Stimulated activated CD4-positive, alpha-beta T cell treated with anti-CD3 and anti-CD28 coated beads, Interleukin-12 subunit alpha, Interleukin-12 subunit beta, amount 100 ng/mL, for 48 hours (primary cell): ENCODE measurements at places on chromosomes 1 and 21.

DNA sequence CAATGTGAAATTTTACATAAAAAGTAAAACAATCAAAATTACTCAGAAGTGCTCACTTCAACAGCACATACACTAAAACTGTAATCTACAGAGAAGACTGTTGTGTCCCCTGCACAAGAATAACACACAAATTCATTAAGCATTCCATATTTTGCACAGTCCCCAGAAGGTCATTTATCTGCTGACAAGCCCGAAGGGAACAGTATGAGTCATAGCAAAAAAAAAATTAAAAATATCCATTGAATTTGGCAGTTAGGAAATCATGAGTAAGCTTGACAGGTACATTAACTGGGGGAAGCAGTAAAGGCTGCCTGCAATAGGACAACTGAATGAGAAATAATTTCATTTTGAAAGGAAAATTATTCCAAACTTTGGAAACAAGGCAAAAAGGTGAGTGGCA, 3.3 kb upstream of the CACYBP start:
- DNase-seq = no peak

GRCh38 chr1:64962441-64962840, 3.9 kb downstream of the JAK1 start:
- peak; percentile 8 for DNase-seq

DNA sequence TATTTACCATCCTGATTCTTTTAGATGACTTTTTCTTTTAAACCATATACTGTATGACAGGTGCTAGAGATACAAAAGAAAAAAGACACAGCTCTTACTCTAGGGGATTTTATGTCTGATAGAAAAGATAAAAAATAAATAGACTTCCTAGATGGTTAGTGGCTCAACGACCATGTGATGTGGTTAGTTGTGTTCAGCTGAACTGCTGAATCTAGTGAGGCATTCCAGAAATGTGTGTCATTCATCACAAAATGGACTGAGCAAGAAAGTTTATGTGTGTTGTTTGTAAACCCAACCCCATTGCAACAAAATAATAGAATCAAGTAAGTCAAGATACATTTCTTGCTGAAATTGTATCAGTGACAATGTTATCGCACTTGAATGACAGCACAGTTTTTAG, 205.8 kb upstream of the LYPLAL1 start:
- DNase-seq = no peak

- no peak for DNase-seq
Measured at GRCh38 chr1:245458234-245458633, 303.4 kb downstream of the KIF26B start.

GRCh38 chr1:84350550-84350949, 47.7 kb upstream of the DNASE2B start:
- DNase-seq = no peak

DNA sequence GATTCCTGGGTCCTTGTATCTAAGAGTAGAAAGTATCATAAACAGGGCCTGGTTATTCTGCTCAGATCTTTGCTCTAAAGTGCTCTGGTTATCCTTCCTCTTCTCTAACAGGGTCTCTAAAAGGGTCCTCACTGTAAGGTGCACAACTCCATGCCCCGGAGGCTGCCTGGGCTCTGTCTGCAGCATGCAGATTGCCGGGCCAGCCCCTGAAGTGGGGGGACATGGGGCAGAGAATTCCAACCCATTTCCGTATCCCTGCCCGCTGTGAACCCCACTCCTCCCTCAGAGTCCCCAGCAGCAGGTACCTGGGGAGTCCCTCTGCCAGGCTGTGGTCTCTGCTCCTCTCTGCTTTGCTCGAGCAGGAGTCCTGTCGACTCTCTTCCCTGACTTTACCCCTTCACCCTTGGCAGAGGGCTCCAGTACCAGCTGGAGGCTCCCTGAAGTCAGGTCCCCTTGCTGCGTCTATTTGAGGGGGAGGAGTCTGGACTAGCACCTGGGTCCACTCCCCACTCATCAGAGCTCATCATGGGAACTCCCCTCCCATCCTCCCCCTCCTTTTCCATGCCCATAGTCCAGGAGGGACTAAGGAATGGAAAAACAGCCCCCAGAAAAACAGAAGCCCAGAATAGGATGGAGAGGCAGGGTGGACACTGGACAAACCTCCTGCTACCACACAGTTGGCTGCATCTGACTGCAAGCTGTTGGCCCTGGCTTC, 12.1 kb downstream of the BLACAT1 start:
- no peak for DNase-seq

- no peak for DNase-seq
Measured at GRCh38 chr21:27803571-27803970, 836.7 kb upstream of the ADAMTS5 start.

GRCh38 chr1:188594542-188595235, 1765.9 kb downstream of the PLA2G4A start:
- DNase-seq = no peak

DNA sequence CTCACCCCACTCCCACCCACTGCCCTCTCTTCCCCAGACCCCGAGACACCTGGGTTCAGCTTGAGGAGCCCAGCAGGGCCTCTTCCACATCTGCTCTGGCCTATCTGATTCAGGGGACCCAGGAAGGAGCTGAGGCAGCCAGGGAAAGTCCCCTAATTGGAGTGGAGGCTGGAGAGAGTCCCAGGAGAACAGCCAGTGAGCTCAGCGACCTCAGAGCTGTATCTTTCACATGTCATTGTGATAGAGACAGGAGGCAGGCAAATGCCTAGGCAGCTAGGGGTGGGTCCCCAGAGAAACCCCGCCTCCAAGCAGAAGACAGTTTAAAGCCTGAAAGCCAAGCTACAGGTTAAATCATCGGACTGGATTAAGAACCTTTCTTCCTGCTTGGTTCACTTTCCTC, 122.7 kb downstream of the MATN1 start:
- no peak for DNase-seq

DNA sequence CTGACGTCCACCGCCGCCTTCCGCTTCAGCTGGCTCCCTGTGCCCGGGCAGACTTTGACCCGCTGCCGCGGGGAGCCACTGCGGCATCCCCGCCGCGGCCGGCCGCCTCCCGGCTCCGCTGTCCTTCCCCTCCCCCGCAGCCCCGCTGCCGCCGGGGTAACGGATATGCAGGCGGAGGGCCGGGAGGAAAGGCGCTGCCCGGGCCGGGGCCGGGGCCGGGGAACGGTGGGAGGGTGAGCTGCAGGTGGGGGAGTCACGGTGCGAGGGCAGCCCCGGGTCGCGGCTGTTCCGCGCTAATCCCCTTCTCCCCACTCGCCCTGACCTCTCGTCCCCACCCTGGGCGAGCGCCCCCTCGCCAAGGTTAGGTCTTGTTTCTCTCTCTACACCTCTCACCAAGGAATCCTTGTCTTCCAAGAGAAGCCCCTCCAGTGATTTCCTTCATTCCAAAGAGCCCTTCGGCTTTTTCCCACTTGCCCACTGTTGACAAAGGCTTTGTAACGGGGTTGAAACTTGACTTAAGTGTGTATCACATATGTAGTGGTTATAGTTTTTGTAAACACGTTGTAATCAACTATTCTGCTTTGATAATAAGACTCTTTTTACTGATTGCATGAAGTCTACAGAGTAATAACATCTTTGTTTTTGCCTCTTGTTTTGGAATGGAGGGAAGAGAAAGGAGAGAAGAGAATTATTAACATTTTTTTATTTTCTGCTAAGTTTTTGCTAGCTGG, 669 bp downstream of the XPR1 start:
- DNase-seq = peak; percentile 44

GRCh38 chr1:165697881-165698760, at the start of gene ALDH9A1:
Gene ALDH9A1, minus strand, starts transcription at chr1:165698562. Its CDS starts 4 bp downstream, at chr1:165698558.
- peak; percentile 81 for DNase-seq

GRCh38 chr1:9371391-9371935, 78.8 kb downstream of the SPSB1 start:
- no peak for DNase-seq

DNA sequence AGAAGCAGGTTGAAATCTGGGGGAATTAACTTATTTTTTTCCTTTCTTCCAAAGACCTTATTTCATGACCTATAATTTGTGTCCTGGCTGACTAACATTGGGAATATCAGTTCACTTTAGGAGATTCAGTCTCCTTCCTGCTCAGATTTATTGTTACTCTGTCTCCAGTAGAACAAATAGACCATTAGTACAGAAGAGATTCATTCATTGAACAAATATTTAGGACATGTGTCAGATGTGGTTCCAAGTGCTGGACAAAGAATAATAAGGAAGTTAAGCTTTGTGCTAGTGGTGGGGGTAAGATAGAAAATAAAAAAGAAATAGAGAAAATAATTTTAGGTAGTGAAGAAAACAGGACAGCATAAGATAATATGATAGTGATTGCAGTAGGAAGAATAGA, 20.3 kb downstream of the ZMYM4 start:
- DNase-seq = no peak

GRCh38 chr1:41361495-41362356, 492 bp downstream of the FOXO6 start:
- DNase-seq = no peak

GRCh38 chr1:67834246-67834877, 1.1 kb upstream of the GNG12 start:
- DNase-seq = no peak

DNA sequence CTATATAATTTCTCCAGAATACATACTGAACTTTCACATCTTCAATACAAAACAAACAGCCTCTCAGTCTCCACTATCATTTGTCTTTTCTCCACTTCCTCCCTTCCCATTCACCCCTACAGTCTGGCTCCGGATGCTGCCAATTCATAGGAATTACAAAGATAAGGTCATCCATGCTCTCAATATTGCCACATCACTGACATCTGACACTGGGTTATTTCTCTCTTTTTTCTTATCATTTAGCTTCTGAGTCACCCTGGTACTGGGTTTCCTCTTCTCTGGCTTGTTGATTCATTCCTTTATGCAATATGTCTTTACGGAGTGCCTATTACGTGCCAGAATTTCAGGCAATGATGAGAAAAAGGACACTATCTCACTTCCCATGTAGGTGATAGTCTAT, 3.1 kb upstream of the SH3BP5L start:
- DNase-seq = no peak

GRCh38 chr1:39653546-39654031, 14.1 kb upstream of the HEYL start:
- DNase-seq = peak; percentile 66

DNA sequence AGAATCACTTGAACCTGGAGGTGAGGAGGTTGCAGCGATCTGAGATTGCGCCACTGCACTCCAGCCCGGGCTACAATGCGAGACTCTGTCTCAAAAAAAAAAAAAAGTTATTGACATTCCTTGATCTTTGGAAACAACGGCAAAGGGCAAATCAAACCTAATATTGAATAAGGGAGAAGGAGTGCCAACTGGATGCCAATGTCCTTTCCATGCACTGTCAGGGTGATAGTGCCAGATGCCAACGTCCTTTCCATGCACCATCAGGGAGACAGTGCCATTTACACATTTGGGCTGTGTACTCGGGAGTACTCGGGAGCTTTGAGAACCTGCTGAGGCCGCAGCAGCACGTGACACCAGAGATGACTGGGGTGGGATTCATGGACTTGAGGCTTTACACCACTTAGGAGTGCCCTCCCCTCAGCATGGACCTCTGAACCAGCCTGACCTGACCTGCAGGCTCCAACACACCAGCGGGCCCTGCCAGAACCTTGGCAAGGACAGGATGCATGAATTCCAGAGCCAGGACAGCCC, 34.5 kb upstream of the SOD1 start:
- DNase-seq = no peak

DNA sequence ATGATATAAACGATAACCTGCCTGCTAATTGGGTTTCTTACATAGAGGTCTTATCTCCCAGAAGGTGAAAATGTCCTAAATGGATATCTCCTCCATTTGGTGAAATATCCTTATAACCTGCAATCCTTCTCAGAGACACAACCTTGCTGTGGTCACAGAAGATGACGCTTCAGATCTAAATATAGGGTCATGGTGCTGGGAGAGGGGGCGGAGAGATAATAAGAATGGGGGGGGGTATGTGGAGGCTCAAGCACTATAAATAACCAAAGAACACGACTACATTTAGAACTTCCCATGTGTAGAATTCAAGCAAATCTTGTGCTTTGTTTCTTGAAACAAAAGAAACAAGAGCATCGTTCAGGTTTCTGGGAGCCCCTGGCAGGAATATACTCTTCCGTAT, 260.6 kb upstream of the ESRRG start:
- no peak for DNase-seq

DNA sequence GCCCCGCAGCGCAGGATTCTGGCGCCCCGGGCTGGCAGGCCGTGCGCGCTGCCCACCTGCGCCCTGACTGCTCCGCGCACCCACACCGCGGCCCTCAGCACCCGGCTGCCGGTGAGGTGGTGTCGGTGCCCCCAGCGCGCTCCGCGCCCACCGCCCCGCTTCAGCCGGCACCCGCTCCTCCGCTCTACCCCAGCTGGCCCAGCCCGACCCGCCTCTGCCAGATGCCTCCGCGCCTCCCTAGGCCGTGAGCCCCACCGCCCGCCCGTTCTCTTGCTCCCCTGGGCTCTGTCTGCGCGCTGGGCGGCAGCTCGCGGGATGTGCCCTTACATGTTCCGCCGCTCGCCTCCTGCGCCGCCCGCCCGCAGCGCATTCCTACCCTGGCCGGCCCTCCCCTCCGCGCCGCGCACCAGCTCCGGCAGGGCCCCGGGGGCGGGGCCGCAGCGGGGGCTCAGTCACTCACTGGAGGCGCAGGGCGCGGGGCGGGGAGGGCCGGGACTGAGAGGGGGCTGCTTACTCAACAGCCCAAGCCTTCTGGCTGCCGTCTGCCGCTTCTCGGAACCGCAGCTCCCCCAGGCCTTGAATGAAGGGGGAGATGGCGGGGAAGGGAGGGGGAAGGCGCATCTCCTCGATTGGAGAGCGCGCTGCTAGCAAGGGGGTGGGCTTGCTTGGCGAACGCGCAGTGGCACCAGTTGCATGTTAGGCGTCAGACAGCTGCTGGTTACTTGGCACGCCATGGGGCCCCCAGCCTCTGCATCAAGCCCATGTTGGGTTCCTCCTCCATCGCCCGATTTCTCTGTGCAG, at the start of gene PHLDA3:
PHLDA3 (minus strand) TSS at position 345 of the 801 bp plus-strand sequence. CDS start 402 bp downstream, outside the sequence.
- DNase-seq = no peak

DNA sequence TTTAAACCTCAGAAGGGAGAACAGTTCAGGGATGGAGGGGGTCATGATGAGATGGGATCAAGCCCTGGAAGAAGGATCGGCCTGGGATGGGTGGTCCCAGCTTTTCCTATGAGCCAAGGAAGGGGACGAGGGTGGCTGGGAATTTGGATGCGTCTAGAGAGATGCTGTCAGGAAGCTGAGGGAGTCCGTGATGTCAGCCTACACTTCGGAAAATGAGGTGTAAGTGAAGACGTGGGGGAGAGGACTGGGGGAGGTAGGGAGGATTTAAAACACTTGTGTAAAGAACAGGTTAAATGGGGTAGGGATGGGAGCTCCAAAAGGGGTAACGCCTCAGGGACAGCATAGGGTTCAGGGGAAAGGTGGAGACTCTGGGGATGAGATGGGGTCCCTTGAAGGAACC, 27.5 kb downstream of the DLGAP3 start:
- DNase-seq = no peak

DNA sequence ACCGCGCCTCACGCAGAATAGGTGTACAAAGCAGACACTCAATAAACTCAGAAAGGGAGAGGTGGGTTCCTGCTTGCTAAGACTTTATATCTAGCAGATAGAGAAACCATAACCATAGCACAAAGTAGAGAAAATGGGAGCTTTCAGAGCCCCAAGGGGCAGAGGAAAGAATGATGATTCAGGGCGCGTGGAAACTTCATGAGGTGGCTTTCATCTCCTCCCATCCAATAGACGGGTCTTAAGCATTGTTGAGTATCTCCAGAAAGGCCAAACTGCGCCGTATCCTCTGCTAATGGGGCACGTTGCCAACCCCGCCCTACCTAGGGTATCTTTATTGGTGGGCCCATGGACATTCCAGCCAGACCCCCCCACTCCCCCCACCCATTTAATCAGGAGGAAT, 778 bp upstream of the MIXL1 start:
- DNase-seq = no peak

- DNase-seq = no peak
Measured at GRCh38 chr1:186409091-186409490, 33.5 kb downstream of the ODR4 start.
